Stimulated activated CD4-positive, alpha-beta T cell treated with anti-CD3 and anti-CD28 coated beads, Interleukin-4, amount 100 ng/mL, for 24 hours (primary cell): ENCODE measurements at places on chromosomes 2 and 18.

- peak; percentile 79 for DNase-seq
Measured at GRCh38 chr18:54149078-54149697, 75.3 kb downstream of the MBD2 start.

GRCh38 chr2:9252002-9252357 is 45.4 kb downstream of the ASAP2 start:
- no peak for DNase-seq

GRCh38 chr2:107584577-107584976 is 242.1 kb upstream of the RGPD4 start:
- DNase-seq, result no peak

DNA sequence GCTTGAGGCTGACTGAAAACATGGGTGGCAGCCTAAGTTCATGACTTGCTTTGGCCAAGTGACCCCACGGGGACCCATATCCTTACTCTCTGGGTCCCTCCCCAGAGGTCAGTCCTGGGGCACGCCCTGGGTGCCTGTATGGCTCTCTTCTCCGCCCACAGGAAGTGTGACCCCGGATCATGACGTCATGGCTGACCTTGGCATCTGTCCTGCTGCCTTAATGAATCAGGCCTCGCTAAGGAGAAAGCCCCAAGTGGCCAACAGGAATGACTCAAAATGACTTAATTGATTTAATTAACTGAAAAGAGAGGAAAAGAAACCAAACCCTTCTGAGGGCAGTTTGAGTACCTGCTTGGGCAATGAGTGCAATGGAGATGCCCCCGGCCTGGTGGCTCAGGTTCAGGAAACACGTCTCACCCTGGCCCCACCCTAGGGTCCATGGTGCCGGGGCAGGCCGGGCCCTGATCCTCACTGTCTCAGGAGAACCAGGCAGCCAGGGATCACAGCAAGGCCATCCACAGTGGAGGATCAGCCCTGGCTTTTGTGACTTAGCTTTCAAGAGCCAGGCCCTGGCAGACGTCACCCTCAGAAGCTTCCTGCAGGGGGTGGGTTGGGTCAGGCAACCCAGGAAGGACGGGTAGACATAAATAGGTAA is 112.0 kb downstream of the CYP26B1 start:
- DNase-seq, result no peak

GRCh38 chr18:5543036-5543680 is 639 bp downstream of the EPB41L3 start:
- DNase-seq, result no peak

DNA sequence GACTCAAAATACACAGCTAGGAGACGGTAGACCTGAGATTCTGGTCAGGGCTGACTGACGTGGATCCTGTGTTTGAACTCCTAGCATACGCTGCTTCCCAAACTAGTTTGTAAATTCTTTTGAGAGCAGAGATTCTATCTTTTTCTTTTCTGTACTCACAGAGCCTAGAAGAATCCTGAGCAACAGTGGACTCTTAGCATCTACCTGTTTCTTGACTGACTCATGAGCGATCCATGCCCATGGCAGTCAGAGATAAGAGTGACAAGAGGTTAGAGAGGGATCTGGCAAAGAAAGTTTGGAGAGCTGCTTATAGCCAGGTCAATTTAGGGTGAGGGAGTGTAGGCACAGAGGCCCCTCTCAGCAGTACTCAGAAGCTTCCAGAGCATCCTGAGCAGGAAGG is 41.1 kb upstream of the PPP1CB start:
- DNase-seq, result no peak

- DNase-seq, result no peak
Measured at GRCh38 chr2:166516712-166517303, 22.8 kb upstream of the SCN7A start.

DNA sequence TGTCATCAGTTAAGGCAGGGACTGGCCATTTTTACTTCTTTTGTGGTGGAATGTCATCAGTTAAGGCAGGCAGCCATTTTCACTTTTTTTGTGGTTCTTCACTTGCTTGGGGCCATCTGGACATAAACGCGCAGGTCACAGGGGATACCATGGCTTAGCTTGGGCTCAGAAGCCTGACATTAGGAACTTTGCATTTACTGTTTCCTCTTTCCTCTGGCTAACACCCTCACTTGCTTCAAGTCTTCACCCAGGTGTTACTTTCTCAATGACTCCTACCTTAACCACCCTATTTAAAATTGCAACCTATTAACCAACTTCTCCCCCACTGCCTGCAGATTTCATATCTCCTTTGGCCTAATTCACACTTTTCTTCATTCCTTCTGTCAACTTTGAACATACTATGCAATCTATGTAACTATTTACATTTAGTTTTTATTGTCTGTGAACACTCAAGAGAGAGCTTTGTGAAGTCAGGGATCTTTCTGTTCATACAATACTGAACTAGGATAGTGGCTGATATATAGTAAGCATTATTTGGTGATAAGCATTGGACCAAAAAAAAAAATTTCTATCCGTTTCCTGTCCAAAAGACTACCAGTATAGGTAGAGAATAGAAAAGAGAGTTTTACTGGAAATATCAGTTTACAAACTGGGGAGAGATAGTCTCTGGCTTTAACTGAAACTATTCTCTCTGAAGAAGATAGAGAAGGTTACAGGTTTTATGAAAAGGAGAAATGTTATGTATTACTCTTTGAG is 600.1 kb upstream of the ZNF804A start:
- no peak for DNase-seq

DNA sequence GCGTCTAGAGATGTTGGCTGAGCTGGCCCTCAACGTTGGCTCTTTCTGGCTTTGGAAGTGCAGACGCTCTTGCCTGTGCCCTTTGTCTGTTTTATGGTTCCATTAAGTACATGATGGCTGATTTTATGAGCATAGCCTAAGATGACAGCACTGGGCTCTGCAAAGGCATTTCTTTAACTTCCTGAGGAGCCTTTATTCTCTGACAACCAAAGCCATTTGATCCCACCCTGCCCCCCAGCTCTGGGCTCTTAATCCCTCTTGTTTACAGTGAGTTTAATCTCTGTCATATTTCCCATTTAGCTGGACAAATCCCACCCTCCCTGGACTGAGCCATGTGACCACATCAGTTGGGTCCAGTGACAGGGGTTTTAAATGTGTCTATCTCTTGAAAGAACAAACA is 195.9 kb downstream of the ACKR3 start:
- DNase-seq, result no peak

DNA sequence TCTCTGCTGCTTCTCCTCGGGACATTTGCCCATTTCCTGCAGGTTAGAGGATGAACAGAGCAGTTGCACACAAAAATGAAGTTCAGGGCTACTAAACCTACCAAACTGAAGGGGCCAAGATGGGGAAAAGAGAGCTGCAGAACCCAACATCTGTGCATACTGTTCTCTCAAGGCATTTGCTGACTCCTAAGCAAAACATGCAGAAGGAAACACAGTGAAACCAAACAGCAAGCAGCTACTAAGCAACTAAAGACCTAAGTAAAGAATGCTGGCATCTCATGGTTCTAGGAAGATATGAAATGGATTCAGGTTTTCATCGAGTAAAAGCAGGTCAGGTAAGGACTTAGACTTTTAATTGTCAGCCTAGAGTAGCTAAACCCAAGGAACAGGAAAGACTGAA is 111.9 kb upstream of the SYT4 start:
- no peak for DNase-seq

DNA sequence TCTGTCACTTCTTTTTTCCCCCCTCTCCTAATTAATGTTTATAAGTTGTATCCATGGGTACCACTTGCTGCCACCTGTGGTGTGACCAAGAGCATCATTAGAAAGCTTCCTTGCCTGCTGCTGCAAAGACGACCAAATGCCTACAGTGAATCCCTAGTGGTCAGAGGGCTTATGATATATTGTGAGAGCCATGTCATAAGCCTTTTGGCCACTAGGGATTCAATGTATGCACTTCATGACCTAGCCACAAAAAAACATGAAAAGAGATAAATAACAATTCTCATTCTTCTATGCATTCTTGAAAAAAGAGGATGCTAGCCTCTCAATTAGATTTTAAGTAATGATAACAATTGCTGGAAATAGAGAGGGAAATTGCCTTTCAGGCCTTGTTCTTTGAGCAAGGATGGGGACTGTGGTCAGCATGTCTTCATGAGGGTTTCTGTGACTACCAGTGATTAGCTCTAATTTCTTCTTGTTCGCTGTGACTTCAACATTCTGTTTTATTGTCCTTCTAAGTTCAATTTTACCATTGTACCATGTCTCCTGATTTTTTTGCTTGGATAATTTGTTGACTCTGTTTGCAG is 435.3 kb downstream of the TGIF1 start:
- DNase-seq, result no peak

DNA sequence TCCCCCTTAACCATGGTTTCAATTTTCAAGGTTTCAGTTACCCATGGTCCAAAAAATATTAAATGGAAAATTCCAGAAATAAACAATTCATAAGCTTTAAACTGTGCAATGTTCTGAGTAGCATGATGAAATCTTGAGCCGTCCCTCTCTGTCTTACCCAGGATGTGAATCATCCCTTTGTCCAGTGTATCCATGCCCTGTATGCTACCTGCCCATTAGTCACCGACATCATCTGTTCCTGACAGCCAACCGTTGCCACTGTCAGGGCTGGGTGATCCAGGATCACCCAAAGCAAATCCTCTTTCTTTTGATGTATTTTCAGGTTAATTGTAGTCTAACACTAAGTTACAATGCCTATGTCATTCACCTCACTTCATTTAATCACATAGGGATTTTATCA is 15.7 kb upstream of the OLA1 start:
- no peak for DNase-seq

DNA sequence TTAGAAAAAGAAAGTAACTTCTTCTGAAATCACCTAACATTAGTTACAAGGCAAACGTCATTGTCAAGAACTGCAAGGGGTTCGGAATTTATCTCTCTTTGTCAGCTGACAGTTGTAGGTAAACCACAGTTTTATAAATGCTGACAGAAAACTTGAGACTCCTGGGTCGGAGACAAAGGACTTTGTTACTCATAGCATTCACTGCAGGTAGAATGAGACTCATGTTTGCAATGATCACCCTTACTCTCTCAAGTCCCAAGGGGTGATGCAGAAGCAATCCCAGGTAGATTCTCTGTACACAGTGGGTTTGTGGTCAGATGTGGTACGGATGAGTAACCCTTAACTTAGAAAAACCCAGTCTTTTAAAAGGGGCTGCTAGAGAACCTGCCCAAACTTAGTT is 757.8 kb downstream of the TRIB2 start:
- DNase-seq, result no peak

DNA sequence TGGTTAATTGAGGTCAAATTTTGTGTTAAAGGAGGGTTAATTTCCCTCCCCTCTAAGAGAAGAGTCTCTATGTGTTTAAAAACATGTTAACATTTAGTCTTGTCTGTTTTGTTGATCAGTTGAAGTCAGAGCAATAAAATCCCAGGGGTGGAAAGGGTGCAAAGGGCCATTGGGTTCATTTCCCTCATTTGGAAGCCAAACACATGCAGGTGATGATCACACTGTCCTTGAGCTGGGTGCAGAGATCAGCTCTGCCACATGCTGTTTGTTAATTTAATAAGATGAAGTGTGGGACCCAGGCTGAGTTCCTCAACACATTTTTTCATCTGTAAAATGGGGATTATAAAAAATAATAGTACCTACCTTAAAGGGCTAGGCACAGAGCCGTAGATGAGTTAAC is 260.9 kb downstream of the LPIN1 start:
- DNase-seq, result no peak

GRCh38 chr2:40367032-40367431 is 84.9 kb downstream of the SLC8A1 start:
- no peak for DNase-seq

DNA sequence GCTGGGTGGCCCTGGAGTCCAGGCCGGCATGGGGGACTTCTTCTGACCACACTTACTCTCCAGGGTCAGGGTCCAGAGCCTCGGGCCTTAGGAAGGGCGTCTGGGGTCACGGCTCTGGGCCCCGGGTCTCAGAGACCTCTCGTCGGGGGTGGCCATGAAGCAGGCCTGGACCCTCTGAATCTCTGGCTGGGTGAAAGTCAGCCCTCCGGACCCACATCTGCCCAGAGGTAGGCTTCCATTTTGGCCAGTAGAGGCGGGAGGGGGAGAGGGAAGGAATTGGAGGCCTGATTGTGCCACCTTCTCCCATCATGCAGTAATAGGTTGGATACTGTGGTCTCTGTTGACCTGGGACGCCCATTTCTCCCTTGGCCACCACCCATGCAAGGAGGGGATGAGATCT is 125.3 kb upstream of the GPC1 start:
- no peak for DNase-seq

DNA sequence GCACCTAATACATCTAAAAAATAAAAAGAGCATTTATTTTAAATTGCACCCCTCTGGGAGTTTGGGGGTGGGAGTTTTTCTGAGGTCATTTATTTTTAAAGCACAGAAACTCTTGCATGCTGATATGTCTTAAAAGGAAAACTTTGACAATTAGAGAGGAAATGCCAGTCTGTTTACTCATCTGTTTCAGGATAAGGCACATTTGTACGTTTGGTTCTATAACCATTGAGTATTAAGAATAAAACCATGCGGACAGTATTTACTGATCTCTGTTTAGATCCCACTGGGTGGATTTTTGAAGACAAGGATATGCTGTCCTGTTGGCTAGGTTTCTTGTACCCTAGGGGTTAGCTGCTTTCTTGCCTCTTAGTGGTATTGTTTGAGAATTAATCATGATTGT is 122.9 kb downstream of the TANC1 start:
- no peak for DNase-seq

GRCh38 chr18:12862467-12862866 is 21.6 kb downstream of the PTPN2 start:
- DNase-seq, result no peak

DNA sequence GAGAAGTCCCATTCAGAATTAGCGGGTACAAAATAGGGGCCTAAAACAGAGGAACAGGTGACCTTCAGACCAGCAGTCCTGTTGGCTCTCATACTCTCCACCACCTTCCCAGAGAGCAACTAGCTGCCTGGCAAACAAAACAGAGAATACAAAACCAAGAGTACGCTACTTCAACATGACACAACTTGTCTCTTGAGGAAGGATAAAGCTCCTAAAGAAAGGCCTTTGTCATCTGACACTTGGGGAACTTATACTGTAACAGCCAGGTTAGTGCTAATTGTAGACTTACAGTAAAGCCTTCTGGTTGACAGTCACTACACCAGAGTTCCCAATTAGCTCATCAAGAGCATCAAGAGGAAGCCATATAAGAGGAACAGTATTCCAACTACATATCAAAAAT is 282.1 kb upstream of the NT5C1B start:
- DNase-seq, result no peak

DNA sequence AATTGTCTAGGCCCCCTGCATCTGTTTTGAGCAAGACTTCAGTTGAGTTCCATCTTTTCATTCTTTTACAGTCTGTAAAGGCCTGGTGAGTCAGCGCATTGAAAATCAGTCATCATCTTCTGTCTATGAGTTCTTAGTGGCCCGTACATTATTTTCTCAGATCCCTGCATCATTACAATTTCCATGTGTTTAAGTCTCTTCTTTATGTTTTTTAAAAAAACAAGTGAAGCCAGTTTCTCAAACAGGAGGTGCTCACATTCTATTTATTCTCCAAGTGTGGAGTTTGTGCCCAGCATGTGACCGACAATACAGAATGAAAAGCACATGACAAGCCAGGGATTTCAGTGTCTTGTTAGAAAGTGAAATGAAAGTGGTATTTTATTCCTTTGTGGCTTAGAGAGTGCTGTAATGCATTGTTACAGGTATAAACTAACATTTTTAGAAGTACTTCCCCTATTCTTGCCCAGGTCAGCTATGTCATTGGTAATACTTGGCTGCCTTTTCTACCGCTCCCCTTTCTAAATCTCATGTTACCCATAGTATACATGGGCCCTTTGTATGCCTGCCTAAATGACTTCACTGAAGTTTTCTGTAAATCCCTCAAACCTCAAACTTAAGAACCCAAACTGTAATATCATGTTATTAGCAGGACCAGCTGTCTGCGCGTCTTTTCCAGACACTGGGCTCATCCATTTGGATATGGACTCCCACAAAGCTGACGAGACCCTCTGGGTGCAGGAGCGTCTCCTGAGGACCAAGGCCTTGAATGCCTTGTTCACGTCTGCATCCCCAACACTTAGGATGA is 67.6 kb downstream of the FEZ2 start:
- DNase-seq, result no peak
